Liver (tissue), 10 donors: ENCODE measurements at places on chromosomes 16 and 17. TPM values are rescaled to one million over a fixed set of nuclear protein-coding genes. Genes with fewer than 3 reads are reported as not detected.

DNA sequence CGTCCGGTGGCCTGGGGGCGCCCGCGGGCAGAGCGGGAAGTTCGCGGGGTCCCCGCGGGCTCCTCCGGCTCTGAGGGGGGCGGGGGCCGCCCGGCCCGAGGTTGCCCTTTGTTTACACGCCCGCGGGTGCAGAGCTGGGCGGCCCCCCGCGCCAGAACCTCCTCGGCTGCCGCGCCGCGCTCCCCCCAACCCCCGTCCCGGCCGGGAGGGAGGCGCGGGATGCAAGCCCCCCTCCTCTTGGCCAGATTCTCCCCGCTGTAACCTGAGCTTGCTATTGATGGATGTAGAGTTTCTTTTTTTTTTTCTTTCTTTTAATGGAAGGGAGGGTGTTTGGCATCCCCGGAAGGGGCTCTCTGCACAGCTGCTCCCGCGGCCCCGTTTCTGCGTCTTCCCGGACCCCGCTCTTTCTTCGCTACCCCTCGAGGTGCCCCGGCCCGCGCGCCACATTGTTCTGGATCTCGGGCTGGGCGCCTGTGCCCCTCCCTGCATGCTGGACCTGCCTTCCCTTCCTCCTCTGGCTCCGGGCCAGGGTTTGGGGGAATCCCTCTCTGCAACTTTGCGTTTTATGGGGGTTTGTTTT lies 646 bp downstream of the CBX2 start:
- DNase-seq, result no peak

- no peak for DNase-seq
Measured at GRCh38 chr16:85833219-85833920, 33.9 kb downstream of the COX4I1 start.

The FAM171A2 gene
- total RNA-seq, result 1.1 TPM

- no peak for DNase-seq
Measured at GRCh38 chr17:1755252-1755826, 6.5 kb upstream of the SERPINF1 start.

DNA sequence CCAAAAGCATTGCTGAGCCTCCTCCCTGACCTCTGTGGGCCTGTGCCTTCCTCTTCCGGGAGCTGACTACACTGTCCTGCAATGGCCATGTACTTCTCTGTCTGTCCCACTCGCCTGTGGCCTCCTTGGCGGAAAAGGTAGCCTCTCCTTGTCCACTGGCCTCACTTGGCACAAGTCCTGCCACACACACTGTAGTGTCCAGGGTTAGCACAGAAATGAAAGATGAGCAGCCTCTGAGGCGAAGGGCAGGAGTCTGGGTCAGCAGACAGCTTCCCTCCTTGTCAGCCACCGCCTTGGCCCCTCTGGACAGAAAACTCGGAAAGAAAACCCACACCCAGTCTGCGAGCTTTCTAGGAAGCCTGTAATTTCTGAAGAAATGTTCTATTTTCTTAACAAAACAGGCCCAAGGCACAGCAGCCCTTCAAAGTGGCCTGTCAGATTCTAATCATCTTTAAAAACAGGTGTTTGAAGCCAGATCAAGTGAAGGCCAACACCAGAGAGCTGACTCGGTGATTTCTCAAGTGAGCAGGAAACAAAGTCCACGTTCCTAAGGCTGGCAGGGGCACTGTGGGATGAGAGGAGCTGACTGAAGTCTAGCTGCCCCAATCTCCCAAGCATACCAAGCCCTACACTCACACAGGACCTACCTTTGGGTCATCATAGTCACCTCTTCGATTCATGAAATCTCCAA lies 67.2 kb downstream of the GTF3C1 start:
- DNase-seq, result no peak

The IGF2BP1 gene
- total RNA-seq, result not detected

DNA sequence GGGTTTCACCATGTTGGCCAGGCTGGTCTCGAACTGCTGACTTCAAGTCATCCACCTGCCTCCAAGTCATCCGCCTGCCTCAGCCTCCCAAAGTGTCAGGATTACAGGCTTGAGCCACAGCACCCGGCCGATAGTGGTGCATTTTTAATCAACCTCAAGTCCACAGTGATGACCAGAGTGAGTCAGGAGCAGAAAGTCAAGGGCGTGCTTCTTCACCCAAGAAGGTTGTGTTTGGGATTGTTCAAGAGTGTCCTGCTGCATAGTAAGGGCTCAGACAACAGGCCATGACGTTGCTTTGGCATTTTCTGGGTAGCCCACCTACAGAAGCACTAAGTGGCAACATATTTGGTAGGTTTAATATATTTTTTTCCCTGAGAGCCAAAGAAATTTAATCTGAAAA lies 108.3 kb upstream of the FAM20A start:
- no peak for DNase-seq

The GGA2 gene
- total RNA-seq, result 23.9 TPM
